ENCODE measurements at places on chromosomes 7 and 10.

- peaks cover 39% of the 10 kb centered on the region for H3K36me3 ChIP-seq
- no peak for DNase-seq
- H3K27me3 ChIP-seq = no peaks in the 10 kb centered on the region
- no peaks in the 10 kb centered on the region for H3K4me1 ChIP-seq
Measured at GRCh38 chr7:92025260-92025659, 84.6 kb downstream of the AKAP9 start.

DNA sequence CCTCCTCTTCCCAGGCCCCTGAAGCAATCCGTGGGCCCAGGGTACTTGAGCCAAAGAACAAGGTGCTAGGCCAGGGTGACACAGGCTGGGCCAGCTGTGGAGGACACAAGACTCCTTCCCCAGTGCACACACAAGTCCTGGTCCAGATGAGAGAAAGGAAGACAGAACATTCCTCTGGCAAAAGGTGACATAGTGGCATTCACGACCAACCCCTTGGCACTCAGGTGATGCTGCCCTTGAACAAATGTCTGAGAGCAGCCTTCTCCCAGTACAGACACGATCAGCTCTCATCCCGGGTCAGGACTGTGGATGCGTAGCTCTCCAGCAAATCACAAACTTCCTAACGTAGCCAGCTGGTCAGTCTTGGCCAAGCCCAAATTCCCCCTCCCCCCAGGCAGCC lies 118.5 kb downstream of the OAT start:
- H3K36me3 ChIP-seq = no peaks in the 10 kb centered on the region
- no peak overlapping the region for H3K4me3 ChIP-seq
- no peak overlapping the region for H3K27ac ChIP-seq
- no peak for DNase-seq

DNA sequence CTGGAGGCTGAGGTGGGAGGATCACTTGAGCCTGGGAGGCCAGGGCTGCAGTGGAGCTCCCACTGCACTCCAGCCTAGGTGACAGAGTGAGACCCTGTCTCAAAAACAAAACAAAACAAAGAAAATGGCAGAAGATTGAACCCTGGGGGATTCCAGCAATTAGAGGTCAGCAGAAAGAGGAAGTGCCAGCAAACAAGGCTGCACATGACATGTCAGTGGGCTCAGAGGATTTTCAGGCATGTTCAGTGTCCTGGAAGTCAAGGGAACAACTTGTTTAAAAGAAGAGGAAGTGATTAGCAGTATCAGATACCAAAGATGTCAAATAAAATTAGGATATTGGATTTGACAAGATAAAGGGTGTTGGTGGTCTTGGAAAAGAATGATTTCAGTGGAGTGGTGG lies 32.3 kb downstream of the RAB18 start:
- H3K36me3 ChIP-seq = peaks cover 49% of the 10 kb centered on the region
- no peak for DNase-seq
- H3K4me1 ChIP-seq = no peaks in the 10 kb centered on the region
- H3K27me3 ChIP-seq = no peaks in the 10 kb centered on the region

DNA sequence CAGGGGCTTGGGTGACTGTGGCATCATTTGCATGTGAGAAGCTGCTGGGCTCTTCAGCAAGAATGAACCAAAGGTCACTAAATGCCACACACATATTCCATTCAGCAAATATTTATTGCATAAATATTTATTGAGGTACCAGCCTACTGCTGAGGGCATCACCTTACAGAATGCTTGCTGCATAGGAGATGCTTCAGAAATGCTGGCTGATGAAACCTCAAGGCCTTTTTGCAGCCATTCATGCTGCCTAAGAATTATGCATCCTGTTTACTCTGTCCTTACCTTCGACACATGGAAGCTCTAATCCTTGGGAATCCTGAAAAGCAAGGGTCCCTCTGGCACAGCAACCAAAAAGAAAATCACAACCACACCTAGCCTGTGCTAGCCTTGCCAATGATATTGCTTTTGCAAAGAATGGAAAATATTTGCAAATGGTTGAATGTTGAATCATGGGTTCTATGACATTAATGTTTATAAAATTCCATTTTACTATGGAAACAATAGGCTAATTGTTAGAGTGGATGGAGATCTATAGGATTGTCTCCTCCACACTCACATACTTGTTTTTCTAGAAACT lies 79.6 kb downstream of the PCGF5 start:
- no peaks in the 10 kb centered on the region for H3K27me3 ChIP-seq
- H3K4me1 ChIP-seq = peaks cover 5% of the 10 kb centered on the region
- no peak for DNase-seq
- no peak overlapping the region for H3K27ac ChIP-seq

DNA sequence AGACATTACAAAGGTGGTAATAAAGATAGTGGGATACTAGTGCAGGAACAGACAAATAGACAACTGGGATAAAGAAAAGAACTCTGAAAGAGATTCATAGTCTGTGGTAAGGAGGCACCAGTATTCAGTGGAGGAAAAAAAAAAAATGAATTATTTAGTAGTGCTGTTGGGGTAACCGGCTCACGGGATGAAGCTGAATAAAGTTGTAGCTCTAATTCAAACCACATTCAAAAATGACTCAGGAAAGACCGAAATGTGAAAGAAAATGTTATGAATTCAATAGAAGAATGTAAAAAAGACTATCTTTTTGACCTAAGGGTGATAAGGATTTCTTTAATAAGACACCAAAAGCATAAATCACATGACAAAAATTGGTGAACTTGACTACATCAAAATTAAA lies 83.1 kb upstream of the HABP2 start:
- H3K4me1 ChIP-seq = peaks cover 3% of the 10 kb centered on the region
- H3K36me3 ChIP-seq = no peaks in the 10 kb centered on the region
- no peaks in the 10 kb centered on the region for H3K27me3 ChIP-seq
- H3K4me3 ChIP-seq = no peak overlapping the region
- no peak overlapping the region for H3K27ac ChIP-seq

- H3K4me3 ChIP-seq = no peak overlapping the region
- no peak overlapping the region for H3K27ac ChIP-seq
- H3K27me3 ChIP-seq = no peaks in the 10 kb centered on the region
- no peak for DNase-seq
Measured at GRCh38 chr7:153858355-153858754, 193.8 kb upstream of the DPP6 start.

DNA sequence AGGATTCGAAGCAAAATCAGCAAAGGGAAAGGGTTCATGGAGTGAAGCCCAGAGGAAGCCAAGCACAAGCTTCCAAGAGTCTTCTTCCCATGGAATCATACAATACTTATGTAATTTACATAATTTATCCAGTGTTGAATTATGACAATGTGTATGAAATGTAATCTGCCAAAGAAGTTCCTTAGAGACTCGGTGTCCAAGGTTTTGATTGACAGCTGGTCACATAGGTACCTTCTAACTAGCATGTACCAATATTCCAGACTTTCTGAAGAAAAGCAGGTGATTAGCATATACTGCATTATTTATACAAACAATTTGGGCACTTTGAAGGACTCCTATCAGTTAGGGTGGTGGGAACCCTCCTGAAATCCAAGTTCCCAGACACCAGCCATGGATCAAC lies 35.3 kb downstream of the ANKIB1 start:
- H3K27me3 ChIP-seq = no peaks in the 10 kb centered on the region
- H3K4me1 ChIP-seq = peaks cover 3% of the 10 kb centered on the region
- DNase-seq = no peak
- no peaks in the 10 kb centered on the region for H3K36me3 ChIP-seq

DNA sequence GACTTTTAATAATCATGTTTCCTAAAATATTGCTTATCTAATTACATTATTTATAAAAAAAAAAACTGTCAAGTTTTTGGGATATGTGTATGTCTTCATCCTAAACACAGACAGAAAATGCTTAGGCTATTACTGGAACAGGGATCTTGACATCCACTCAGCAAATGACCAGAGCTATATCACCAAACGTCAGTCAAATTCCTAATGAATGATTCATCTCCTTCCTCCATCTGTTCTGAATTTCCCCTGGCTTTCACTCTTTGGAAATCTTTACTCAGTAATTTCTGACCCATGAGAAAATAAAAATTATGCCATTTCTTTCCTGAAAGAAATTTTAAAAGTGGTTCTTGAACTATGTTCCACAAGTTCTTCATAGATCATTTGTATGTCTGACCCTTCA lies 552.4 kb upstream of the KCND2 start:
- no peaks in the 10 kb centered on the region for H3K36me3 ChIP-seq
- H3K27ac ChIP-seq = no peak overlapping the region

GRCh38 chr10:104351061-104351702 lies 2.5 kb upstream of the CFAP58 start:
- H3K36me3 ChIP-seq = no peaks in the 10 kb centered on the region
- H3K27me3 ChIP-seq = no peaks in the 10 kb centered on the region
- DNase-seq = no peak
- H3K4me3 ChIP-seq = no peak overlapping the region
- no peak overlapping the region for H3K27ac ChIP-seq

DNA sequence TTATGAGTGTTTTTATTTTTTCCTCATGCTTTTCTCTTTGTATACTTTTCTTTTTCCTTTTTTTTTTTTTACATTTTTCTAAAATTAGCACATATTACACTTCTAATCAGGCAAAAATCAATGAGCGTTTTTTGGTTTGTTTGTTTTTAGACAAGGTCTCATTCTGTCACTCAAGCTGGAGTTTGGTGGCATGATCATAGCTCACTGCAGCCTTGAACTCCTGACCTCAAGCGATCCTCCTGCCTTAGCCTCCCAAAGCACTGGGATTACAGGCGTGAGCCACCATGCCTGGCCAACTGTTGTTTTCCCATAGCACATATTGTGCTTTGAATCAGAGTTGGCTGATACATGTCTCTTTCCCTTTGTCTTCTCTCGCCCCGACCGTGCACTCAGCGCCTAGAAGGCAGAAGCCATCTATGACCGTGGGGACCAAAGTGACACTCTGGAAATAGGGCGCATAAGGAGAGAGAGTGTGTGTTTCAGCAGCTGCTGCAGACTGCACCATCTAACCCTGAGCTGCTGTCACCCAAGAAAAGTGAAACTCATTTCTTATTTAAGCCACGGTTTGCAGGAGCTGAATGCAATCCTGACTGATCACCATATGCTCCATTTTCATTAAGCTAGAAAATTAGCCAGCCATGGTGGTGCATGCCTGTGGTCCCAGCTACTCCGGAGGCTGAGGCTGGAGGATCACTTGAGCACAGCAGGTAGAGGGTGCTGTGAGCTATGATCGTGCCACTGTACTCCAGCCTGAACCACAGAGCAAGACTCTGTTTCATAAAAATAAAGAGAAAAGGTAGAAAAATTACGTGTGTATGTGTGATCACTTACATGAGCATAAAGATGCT lies 41.4 kb upstream of the GTF2I start:
- H3K36me3 ChIP-seq = no peaks in the 10 kb centered on the region
- no peaks in the 10 kb centered on the region for H3K4me1 ChIP-seq
- H3K4me3 ChIP-seq = no peak overlapping the region
- no peaks in the 10 kb centered on the region for H3K27me3 ChIP-seq
- H3K27ac ChIP-seq = no peak overlapping the region

DNA sequence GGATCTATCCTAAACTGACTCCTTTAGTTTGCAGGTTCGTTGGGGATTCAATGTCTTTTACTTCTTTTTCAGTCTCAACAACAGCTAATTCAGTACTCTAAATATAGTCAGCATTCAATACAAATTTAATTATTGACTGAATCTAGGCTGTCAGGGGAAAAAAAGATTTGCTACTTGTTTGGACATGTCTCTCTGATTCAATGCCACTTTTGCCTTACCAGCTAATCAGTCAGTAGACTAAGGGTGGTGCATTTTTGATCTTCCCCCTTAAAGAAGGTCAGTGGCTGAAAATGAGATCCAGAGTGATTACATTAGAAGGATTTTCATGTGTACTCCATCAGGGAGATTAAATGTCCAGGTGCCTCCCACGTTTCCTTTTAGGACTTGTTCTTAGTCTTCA lies 145.1 kb downstream of the C1GALT1 start:
- no peaks in the 10 kb centered on the region for H3K27me3 ChIP-seq
- no peak for DNase-seq
- H3K4me3 ChIP-seq = no peak overlapping the region
- no peaks in the 10 kb centered on the region for H3K36me3 ChIP-seq
- H3K4me1 ChIP-seq = no peaks in the 10 kb centered on the region
- no peak overlapping the region for H3K27ac ChIP-seq

DNA sequence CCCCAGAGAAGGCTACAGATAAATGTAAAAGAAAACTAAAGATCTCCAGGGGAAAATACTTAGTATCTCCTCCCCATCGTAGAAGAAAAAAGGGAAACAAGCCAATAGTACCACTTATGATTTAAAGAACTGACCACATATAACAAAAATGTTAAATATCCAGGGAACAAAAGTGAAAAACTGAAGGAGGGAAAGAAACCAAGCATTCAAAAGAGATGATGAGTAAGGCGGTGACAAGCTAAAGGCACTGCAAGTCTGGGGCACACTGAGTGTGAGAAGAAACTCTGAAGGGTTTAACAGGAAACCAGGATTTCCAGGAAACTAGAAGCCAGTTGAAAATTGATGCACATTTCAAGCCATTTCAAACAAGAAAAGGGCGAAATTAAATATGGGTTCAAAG lies 226.3 kb downstream of the AHR start:
- H3K27ac ChIP-seq = peak overlapping the region; percentile 2
- H3K4me3 ChIP-seq = peak overlapping the region; percentile 5
- no peak for DNase-seq
- peaks cover 26% of the 10 kb centered on the region for H3K4me1 ChIP-seq
- no peaks in the 10 kb centered on the region for H3K36me3 ChIP-seq

- peaks cover 34% of the 10 kb centered on the region for H3K36me3 ChIP-seq
- peaks cover 6% of the 10 kb centered on the region for H3K4me1 ChIP-seq
- DNase-seq = peak; percentile 97
- no peaks in the 10 kb centered on the region for H3K27me3 ChIP-seq
- H3K27ac ChIP-seq = peak within 1 kb of the TSS; percentile 83
Measured at GRCh38 chr10:38094158-38094926, at the start of gene ZNF37A. TSS of gene ZNF37A (plus strand) at chr10:38094337. CDS start at chr10:38096618, 2,281 bp downstream.

DNA sequence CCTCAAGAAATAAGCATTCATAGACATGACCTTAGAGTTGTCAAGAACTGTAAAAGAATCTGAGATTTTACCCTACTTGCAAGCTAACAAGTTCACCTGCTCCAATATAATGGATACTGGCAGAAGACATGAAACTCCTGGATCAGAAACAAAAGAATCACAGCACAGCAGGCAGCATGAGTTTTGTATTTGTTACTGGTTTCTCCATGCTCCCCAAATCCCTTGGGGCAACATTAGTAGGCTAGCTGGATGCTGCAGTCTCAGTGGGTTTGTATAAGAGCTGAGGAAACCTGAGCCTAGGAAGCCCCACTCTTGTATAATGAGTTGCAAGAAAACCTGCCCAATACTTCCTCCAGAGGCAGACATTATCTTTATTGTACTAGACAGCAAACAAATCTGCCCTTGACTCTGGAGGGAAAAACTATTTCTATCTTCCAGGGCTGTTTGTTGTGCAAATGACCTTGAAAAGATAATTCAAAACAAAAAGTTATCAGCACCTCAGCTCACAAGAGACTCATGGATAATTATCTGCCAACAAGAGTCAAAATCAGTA lies 64.8 kb downstream of the ABLIM1 start:
- H3K27ac ChIP-seq = no peak overlapping the region
- no peak overlapping the region for H3K4me3 ChIP-seq
- no peaks in the 10 kb centered on the region for H3K27me3 ChIP-seq
- H3K36me3 ChIP-seq = no peaks in the 10 kb centered on the region
- DNase-seq = no peak
